Coronary artery (tissue), 2 donors: ENCODE measurements at places on chromosomes 4 and X.

GRCh38 chrX:8140986-8141744 is 29.9 kb downstream of the VCX2 start:
- DNase-seq: no peak

DNA sequence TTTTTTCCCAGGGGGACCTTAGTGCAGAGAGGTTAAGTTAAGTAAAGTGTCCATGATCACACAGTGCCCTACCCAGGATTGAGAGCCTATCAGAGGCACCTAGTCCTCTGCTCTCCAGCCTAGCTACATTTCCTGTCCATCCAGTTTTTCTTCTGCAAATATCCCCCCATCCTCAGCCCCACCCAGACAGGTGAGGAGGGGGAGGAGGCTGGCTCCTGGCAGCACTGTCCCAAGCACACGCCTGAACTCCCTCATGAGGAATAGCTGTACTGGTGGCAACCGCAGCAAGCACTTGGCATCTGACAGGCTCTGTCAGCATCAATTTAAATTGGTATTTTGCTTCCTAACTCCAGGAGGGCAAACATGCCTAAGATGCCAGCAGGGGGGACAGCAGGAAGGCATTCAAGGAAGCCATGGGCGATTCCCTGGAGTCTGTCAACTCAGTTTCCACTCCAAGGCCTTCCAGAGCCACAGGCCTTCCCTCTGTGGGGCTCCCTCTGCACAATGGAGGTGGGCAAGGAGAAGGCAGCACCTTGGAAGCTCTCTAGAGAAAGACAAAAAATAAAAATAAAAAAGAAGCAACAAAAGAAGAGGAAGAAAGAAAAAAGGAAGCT is 6.4 kb upstream of the FRMPD3 start:
- DNase-seq: no peak

DNA sequence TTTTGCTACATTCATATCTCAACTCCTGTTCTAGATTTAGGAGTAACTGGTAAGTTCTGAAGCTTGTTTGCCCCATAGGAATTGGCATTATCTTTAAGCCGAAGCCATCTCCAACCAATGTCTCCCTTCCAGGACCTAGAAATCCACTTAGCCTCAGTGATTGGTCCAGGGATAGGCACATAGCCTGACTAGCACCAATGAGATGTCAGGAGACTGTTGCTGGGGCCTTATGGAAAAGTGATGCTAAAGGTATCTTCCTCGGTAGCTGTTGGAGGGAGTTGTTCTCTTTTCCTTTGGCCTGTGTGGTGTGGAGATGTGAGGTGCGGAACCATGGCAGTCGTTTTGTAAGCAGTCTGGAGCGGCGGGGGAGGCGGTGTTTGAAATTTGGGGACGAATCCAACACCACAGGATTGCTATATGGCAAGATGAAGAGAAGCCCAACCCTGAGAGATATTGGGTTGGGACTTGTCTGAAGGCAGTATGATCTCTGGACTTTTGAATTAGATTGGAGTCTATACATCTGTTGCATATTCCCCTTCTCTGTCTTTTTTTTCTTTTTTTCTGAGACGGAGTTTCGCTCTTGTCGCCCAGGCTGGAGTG is 109.8 kb upstream of the ATP6AP2 start:
- no peak for DNase-seq

GRCh38 chrX:14712096-14712495 is 160.8 kb downstream of the FANCB start:
- no peak for DNase-seq

DNA sequence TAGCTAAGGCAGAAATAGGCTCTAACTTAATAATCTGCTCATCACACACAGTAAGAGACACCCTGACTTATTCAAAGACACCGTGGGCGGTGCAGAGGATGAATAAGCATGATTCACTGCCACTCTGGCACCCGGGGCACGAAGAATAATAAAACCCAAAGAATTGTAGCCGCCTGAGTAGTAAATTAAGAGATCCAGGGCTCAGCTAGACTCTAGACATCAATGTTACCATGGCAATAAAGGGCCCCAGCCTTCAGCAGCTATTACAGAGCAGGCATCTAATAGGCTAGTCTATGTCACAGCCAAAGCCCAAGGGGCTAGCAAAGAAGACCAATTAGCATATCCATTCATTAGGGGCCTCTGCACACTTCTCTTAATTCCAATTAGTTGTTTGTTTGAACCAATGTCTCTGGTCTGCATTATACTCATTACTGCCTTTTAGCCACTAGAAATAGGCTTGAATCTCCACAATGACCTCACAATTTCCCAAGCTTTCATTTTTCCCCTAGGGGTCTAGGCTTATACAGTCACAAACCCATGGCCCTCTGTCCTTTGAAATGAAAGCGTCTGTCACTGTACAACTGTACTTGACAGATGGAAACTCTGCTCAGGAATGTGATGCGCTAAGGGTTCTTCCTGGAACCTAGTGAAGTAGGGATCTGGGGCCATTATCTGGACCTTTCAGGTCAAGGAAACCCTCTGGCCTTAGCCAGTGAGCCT is 3.0 kb upstream of the ATP1B4 start:
- DNase-seq: no peak

GRCh38 chr4:185820146-185821028 is 8.4 kb upstream of the SORBS2 start:
- no peak for DNase-seq

DNA sequence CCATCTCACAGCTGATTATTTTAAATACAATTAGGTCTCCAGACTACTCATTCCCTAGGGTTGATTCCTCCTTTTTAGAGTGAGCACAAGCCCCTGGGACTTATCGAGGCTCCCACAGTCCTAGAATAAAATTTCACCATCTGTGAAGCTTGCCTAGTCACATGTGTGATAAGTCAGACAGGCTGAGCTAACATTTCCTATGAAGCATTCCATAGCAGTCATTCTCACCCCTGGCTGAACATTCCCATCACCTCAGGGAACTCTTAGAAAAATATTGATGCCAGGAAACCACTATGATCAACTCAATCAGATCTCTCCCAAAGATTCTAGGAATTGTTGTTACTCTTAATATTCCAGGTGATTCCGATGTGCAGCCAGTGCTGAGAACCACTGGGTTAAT is 37.7 kb downstream of the ARHGEF9 start:
- DNase-seq: no peak

- DNase-seq: no peak
Observed at GRCh38 chrX:70444946-70445656, 466 bp downstream of the DLG3 start.

DNA sequence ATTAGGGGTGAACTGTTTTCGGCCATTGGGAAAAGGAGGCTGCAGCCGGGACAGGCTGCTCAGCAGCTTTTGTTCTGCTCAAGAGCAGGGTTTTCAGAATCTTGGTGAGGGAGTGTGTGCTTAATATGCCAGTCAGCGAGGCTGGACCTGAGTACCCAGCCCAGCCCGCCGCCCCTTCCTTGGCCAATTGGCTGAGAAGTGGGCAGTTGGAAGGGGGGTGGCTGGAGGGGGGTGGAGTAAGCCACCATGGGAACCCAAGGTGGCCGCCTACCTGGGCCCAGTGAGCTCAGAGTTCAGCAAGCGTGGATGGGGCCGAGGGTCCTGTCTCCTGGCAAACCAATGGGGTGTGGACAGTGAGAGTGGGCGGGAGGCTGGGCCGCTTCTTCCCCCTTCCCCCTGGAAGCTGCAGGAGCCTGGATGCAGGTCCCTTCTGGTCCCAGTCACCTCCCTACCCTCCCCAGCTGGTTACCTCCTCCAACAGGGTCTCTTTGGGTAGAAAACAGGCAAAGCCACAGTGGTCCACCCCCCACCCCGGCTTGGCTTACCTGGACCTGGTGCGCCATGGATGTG is 52.5 kb downstream of the SORCS2 start:
- DNase-seq: no peak

GRCh38 chr4:150402871-150403272 is 179.1 kb upstream of the MAB21L2 start:
- DNase-seq: no peak

DNA sequence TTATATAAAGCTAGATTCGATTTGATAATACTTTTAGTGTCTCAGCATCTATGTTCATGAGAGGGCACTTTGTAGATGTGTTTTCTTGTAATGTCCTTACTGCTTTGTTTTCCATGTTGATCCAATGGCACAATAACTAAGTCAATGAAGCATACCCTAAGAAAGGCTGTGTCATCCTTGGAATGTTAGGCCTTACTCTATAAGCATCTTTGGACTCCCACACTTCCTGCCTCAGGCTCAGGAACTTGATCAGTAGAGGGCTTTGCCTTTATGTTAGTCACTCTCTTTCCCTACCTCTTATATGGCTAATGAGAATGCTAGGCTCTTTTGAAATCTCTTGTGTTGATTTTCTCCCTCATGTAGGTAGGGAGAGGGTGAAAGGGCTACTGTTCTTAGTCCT is 33.2 kb upstream of the EDA2R start:
- no peak for DNase-seq

DNA sequence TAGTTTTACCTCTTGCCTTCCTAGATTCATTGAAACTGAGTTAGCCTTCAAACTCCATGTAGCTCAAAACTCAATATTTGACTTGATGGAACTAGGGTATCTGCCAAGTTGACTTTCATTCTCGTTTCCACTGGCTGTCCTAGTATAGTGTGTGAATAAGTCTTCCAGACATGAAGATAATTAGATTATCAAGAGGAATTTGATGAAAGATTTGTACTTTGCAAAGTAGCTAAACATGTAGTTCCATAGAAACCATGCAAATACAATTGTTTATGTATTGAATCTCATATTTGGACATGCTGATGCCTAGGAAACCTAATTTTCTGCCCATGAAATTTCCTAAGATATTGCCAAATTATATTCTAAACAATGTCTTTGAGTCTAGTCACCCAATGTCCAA is 297.5 kb downstream of the ARHGAP24 start:
- no peak for DNase-seq

- no peak for DNase-seq
Observed at GRCh38 chr4:183438458-183439113, 5.8 kb upstream of the CDKN2AIP start.

- no peak for DNase-seq
Observed at GRCh38 chr4:14336656-14337055, 665.6 kb upstream of the CPEB2 start.

GRCh38 chrX:20995829-20996228 is 378.4 kb upstream of the CNKSR2 start:
- DNase-seq: no peak

- peak; percentile 83 for DNase-seq
Observed at GRCh38 chr4:94455081-94455480, 3.3 kb downstream of the PDLIM5 start.

DNA sequence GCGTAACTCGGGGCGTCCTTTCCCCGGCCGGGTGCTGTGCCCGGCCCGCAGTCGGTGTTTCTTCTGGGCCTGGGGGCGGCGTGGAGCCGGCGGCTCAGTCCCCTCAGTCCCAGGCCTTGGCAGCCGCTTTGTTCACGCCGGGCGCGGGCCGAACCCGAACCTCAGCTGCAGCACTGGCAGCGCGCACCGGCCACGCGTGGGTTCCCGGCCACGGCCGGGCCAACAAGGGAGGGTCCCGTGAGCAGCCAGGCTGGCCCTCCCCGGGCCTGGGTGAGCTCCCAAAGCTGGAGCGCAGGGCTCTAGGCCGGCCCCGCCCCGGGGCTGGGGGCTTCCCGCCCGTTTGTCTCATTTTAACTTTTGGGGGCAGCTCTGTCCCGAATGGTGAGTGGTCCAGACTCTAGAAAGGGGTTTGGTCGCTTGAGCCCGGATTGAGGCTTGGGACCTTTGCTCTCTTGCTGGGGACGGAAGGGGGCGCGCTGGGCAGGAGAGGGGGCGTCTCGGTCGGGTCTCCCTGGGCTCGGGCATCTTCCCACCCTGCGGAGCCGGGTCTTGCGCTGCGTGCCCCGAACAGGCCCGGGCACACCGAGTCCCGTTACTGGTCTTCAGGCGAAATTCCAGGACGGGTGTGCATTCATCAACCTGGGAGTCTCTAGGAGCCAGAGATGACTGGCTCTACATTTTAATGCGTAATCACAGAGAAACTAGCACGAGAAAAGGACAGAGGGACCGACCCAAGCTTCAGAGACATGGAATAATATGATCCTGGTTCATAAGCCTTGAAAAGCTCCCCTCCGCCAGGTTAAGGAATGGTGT is 177.1 kb downstream of the CBR4 start:
- DNase-seq: peak; percentile 81

DNA sequence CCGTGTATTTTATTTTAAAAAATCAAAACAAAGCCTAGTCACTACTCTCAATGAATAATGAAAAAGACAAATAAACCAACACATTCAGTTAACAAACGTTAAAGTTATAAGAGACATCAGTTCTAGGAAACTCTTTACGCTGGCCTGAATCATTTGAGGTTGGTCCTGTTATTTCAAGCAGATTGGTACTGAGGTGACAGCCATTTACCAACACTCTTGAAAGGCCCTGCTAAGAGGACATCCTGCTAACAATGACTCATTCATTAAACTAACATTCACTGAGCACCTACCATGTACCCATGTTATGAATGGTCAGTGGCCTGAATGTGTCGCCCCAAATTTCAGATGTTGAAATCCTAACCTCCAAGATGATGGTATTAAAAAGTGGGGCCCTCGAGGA is 57.1 kb upstream of the ADGRG2 start:
- no peak for DNase-seq

- no peak for DNase-seq
Observed at GRCh38 chr4:130306566-130306965, 1210.6 kb downstream of the C4orf33 start.

DNA sequence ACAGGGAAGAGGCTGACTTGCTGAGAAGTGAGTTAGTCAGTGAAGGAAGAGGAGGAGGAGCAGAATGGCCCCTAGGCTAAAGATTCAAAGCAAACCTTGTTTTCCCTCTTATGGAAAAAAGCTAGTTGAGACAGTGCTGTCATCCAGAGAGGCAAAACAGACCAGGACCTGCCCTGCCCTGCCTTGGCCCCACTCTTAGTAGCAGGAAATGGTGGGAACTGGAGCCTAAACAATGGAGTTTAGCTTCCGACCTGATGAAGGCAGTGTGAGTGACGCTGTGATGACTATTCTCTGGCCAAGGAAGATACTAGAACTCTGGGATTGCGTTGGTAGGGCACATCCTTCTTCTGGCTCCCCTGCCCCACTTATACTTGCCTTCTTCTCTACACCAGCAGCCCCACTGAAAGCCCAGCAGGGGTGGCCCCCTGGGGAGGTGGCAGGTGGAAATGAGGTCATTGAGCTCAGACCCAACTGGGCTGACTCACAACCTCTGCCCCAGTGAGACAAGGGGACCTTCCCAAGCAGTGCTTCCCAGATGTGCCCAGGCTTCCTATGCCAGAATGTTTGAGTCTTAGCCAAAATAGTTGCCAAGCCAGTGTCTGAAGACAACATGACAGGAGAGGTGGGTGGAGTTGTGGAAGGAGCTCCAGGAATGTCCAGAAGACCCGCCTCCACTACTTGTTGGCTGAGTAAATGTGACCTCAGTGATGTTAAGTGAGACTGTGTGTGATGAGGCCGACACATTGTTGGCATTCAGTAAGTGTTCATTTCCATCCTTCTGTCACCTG is 38.8 kb downstream of the MSN start:
- peak; percentile 79 for DNase-seq
